ENCODE measurements at places on chromosomes 1 and 21.

GRCh38 chr1:21149430-21149854 is 27.3 kb downstream of the EIF4G3 start:
- DNase-seq, result no peak

DNA sequence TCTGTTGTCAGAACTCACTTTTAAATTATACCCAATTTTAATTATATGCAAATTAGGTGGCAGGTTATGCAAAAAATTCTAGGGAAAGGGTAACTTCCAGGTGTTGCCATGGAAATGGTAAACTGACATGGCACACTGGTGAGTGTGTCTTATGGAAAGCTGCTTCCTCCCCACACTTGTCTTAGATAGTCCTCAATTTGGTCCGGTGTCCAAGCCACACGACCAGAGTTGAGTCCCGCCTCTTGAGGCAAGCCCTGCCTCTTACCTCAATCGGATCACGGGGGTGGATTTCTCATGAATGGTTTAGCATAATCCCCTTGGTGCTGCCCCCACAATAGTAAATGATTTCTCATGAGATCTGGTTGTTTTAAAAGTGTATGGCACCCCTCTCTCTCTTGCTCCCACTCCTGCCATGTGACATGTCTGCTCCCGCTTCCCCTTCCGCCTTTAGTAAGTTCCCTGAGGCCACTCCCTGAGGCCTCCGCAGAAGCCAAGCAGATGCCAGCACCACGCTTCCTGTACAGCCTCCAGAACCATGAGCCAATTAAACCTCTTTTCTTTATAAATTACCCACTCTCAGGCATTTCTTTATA is 74.9 kb downstream of the MATN1 start:
- DNase-seq, result no peak

GRCh38 chr1:219506473-219506899 is 106.4 kb downstream of the ZC3H11B start:
- DNase-seq, result no peak

DNA sequence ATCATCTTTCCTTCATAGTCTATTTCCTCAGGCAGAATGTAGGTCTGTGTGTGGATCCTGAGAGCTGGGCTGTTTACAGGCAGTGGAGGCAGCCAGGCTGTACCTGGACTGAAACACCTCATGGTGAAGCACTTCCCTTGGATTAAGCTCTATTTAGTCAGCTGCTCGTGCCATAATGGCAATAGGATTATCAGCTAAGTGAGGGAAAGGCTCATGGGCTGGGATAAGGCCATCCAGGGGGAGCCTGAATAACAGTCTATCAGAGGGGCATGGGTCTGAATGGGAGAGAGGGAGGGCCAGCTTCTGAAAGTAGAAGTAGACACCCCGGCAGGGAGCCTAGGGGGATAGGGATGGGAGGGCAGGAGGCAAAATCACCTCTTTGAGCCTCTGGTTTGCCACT is 8.3 kb downstream of the RNASEL start:
- no peak for DNase-seq

DNA sequence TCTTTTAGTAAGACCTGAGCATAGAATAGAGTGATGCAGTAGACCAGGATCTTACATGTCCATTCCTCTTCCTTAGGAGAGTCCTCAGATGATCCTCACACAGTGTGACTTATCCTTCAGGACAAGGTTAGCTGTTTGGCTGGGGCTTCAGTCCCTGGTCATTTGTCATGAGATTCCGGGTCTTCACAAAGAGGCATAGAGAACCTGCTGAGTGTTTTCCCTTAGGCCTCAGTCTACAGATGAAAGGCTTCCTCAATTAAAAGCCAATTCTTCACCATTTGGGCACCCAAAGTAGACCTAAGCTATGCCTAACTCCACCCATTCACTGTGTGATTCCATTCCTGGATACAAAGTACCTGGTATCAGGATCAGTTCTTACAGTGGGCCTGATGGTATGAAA is 329.8 kb upstream of the RUNX1 start:
- DNase-seq, result no peak

- DNase-seq, result no peak
Observed at GRCh38 chr1:67745875-67746698, 61.1 kb downstream of the GADD45A start.

DNA sequence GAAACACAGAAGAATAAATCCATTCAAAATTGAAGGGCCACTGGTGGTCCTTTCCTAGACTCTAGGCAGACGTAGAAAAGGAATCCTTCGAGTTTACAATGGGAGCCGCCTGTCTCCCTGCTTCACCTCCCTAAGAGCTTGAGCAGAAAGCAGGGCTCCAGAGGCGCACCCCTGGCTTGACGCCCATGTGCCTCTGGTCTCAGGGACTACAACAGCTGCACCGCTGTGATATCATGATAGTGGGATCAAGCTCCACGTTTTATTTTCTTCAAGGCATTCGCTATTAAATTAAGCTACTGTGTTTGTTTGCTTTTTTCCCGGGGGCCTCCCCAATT is 403 bp upstream of the C1orf122 start:
- DNase-seq, result no peak

DNA sequence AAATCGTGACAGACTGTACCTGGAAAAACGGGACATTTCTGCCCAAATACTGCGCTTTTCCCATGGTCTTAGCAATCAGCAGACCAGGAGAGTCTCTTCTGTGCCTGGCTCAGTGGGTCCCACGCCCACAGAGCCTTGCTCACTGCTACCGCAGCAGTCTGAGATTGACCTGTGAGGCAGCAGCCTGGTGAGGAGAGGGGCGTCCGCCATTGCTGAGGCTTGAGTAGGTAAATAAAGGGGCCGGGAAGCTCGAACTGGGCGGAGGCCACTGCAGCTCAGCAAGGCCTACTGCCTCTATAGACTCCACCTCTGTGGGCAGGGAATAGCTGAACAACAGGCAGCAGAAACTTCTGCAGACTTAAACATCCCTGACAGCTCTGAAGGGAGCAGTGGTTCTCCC is 203.1 kb downstream of the DENND1B start:
- no peak for DNase-seq

DNA sequence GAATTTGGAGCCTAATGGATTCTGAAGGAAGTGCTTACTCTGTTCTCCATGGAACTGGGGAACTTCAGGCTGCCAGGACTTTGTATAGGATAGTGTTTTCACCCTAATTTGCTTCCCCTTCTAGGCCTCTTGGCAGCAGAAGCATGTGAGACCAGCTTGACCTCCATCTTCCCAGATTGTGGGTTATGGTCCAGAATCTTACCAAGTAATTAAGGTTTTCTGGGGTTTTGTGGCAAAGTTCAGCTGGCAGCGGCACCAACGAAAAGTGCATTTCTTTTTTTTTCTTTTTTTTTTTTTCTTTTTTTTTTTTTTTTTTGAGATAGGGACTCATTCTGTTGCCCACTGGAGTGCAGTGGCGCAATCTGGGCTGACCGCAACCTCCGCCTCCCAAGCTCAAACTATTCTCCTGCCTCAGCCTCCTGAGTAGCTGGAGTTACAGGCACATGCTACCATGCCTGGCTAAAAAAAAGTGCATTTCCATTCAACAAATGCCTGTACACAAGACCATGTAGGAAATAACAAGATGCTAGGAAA is 3.4 kb upstream of the BMP8A start:
- DNase-seq, result no peak

All from stimulated activated CD8-positive, alpha-beta memory T cell treated with anti-CD3 and anti-CD28 coated beads, Interleukin-7, amount 100 ng/mL, for 48 hours (primary cell).